T-helper 2 cell (primary cell): ENCODE measurements at places on chromosomes 7 and 10.

- DNase-seq = no peak
Measured at GRCh38 chr7:47782022-47782421, 166.2 kb downstream of the PKD1L1 start.

GRCh38 chr7:748446-748845, 21.4 kb upstream of the PRKAR1B start:
- DNase-seq = no peak

DNA sequence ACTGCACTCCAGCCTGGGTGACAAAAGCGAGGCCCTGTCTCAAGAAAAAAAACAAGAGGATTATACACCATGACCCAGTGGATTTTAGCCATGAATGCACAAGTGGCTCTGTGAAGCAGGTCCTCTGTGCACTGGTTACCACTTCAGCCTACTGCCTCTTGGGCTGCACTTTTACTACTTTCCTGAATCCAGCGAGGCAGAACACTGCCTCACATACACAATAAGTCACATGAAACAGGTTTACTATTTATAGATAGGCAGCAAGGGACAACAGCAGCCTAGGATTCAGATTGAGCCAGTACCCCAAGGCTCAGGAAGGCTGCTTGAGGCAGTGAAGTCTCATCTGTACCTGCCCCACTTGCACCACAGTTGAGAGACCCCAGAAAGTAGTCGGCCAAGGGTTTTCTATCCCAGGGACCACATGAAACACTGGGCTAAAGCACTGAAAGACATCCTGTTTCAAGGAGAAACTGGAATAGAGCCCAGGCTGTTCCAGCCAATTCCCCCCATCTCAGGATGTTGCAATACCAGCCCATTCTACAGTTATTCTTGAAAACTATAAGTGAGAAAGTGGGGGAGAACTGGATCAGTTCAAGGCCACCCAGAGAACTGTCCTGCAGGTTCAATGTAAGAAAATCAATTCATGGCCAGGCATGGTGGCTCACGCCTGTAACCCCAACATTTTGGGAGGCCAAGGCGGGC, 10.3 kb upstream of the OGDH start:
- no peak for DNase-seq

GRCh38 chr7:47678641-47679380, 96.9 kb upstream of the TNS3 start:
- DNase-seq = no peak

- no peak for DNase-seq
Measured at GRCh38 chr7:102424129-102424551, 9.2 kb upstream of the ORAI2 start.

- DNase-seq = no peak
Measured at GRCh38 chr7:131621652-131622051, 65.2 kb upstream of the PODXL start.

GRCh38 chr7:21142081-21142480, 285.8 kb upstream of the SP4 start:
- no peak for DNase-seq
